Caki2 (cell line): ENCODE measurements at places on chromosomes 12 and 14.

DNA sequence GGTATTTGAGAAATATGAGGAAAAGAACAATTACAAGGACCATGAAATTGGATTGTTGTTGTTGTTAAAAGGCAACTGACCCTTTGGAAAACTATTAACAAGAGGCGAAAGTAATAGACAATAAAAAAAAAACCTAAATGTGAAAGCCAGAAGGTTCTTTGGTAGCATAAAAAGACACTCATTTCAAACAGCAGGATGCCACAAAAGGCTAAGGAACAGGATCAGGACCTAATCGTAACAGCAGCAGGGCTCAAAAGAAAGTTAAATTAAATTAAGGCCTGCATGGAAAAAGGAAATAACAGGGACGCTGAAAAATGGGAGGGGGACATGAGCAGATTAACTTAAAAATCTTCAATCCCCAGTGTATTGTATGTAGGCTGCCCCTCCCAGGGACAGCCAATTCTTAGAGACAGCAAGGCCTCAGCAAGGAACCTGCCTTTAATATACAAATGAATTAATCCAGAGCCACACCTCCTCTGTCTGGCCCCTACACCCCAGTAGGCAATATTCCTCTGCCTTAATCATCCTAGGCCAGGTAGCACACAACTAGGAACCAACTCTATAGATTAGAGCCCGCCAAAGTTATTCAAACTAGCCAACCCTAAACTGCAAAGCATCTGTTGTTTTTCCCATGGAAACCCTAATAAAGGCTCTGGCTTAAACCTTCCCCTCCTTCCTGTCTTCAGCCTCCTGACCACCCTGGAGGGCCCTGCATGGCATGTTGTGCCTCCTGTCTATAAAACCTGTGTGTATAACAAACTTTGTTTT is 28.4 kb upstream of the AP4S1 start:
- no peak for DNase-seq

- no peak for DNase-seq
Measured at GRCh38 chr12:102342281-102343006, 137.9 kb downstream of the IGF1 start.

GRCh38 chr14:79570648-79571047 is 640.7 kb downstream of the DIO2 start:
- DNase-seq, result no peak

GRCh38 chr12:27221625-27222387 is 22.3 kb upstream of the STK38L start:
- DNase-seq, result no peak

DNA sequence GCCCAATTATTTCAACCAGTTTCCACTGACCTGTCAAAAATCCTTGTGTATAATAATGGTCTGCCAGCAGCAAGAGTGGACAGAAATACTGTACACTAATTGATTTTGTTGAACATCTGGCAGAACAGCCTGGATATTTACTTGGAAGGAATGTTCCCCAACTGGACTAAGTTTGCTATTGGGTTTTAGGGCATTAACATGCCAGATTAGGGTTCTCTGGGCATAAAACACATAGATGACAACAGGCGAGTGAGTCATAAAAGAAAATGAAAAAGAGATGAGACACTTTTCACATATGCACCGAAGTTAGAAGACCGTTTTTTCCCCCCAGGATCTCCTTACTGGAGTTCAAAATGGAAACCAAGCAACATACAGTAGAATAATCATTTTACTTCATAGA is 236.3 kb upstream of the NAV3 start:
- DNase-seq, result no peak

DNA sequence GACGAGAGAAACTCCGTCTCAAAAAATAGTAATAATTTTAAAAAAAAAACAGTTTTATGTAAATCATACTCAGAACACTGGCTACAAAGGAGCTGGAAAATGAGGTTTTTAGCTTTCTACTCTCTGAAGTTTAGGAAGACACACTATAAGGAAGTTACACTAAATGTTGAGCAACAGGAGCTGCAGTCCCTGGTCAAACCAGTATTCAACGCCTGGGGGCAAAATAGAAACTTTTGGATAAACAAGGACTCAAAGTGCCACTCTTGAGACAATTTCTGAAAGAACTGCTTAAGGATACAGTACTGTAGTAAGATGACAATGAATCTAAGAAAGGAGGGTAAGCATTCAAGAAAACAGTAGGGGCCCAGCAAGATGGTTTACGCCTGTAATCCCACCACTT is 29.3 kb downstream of the ACTR6 start:
- no peak for DNase-seq

GRCh38 chr12:124622331-124622730 is 54.9 kb upstream of the NCOR2 start:
- DNase-seq, result no peak

GRCh38 chr14:23376482-23377197 is at the start of gene CMTM5:
CMTM5 (plus strand) TSS chr14:23377046; CDS start chr14:23377252, 206 bp downstream.
- no peak for DNase-seq

DNA sequence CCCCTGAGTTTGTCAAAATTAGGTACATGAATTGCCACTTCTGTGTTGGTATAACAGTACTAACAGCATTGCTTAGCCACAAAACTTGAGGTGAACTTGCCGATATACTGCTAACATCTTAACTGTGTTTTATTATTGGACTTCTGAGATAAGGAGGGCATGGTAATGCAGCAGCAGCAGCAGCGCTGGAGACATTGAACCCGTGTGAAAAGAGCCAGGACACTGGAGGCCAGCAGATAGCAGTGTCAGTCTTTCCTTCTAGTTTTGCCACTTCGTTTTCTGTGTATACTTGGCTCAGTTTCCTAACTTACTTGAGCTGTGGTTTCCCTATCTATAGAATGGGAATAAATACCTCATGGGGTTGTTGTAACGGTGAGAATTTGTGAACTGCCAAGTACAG is 82.7 kb downstream of the KTN1 start:
- DNase-seq, result no peak

DNA sequence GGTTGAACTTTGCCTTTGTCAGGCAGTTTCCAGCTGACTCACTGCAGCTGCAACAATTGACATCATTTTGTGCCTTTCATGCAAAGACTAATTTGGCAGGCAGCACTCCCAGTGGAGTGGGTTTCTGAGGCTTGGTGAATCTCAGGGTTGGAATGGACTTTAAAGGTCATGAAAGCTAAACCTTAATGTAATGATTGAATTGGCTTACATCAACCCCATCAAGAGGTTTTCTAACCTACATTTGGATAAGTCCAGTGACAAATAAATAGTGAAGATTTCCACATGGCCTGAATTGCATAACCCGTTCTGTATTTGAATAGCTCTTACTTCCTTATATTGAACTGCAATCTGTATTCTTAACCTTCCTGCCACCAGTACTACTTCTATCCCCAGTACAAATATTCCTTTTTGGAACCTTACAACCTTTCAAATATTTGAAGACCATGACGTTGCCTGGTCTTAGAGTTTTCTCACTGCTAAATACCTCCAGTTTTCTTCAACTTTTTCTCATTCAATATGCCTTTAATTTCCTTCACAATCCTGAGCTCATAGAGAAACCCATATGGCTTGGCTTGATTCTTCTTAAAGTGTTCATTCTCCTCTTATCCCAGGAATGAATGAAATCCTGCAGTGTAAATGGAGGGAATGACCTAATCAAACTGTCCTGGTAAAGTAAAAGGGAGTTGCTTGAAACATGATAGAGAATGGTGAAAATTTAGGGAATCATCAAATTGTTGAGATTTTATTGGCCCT is 168.1 kb upstream of the NOVA1 start:
- no peak for DNase-seq

DNA sequence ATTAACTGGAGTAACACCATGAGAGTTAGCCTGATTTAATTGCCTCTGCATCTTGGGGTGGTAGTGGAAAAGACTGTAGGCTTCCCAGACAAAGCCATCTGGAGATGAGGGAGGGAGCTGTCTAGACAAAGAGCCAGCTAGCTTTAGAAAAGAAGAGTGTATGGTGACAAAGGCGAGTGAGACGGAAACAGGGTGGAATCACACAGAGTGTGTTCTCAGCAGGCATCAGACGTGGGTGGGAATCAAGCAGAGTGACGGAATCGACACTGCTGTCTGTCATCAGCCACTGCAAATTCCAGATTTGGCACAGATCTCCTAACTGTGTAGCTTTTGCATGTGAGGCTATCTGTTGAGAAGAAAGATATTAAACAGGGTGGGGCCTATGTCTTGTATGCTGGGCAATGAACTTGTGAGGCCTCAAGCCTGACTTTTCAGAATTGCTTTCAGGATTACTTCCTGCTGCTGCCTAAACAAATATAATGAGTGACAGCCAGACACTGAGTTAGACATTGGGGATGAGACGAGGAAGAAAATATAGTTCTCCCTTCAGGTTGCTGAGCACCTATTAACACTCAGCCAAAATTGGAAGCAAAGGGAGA is 236.5 kb upstream of the GRIP1 start:
- no peak for DNase-seq

- DNase-seq, result no peak
Measured at GRCh38 chr12:107491856-107492255, 193.7 kb upstream of the PWP1 start.

GRCh38 chr12:62618930-62619329 is 152.3 kb downstream of the MON2 start:
- DNase-seq, result no peak

DNA sequence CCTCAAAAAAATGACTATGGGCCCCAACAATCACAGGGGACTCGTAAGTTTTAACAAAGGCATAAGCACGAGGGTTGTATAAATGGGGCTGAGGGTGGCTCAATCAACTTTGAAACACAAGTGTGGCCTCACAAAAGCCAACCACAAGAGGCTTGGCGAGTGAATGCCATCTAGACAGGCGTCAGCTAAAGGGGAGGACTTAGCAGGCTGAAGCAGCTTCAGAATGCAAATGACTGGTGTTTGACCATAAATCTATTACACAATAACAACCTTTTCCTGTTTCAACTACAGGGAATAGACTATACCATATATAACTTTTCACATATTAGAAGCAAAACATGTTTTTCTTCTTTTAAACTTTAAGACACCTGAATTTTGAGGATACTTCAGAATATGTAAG is 777.9 kb downstream of the FSCB start:
- no peak for DNase-seq

GRCh38 chr14:22844221-22845102 is 8.1 kb downstream of the MMP14 start:
- no peak for DNase-seq

- peak; percentile 51 for DNase-seq
Measured at GRCh38 chr12:41979574-41979973, 165.1 kb downstream of the GXYLT1 start.

DNA sequence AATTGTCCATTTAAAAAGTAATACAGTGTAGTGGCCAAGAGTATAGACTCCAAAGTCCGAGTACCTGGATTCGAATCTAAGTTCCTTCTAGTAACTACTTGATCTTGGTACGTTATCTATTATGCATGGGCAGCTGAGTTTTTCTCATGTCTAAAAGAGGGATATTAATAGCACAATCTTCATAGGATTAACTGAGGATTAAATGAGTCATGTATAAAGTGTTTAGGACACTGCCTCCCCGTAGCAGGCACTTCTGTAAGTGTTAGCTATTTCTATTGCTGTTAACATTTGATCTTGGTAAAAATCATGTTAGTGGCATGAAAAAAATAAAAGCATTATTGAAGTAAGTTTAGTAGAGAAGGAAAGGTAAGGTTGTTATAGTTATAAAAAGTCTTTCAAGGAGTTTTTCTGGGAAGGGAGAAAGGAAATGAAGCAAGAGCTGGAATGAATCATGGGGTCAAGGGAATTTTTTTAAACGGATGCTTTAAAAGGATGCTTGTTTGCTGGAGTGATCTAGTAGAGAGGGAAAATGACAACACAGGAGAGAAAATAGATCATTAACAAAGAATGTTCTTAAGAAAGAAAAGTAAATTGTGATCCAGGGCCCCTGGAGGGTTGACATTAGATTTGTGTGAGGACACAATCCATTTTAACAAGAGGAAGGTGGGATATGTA is 502.2 kb upstream of the USP15 start:
- DNase-seq, result no peak

GRCh38 chr12:6044082-6044481 is 80.4 kb downstream of the VWF start:
- DNase-seq, result no peak
